ENCODE measurements at places on chromosomes 1 and 21. TPM values are rescaled to one million over a fixed set of nuclear protein-coding genes. Genes with fewer than 3 reads are reported as not detected.

DNA sequence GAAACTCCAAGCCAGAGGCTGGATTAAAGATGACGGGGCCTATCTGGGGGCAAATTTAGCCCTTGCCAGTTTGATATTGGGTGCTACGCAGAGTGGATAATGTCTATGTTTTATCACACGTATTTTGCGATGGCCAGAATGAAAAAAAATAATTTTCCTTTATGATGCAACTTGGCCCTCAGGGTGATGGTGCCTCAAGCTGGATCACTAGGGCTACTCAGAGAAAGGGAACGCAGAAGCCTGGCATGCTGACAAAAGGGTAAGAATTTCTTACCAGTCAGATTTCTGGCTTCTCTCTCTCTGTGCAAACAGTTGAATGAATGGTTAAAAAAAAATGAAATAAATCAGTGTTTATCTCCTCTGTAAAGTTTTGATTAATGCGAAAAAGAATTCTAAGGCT lies 32.6 kb upstream of the NEK2 start:
- DNase-seq = no peak

DNA sequence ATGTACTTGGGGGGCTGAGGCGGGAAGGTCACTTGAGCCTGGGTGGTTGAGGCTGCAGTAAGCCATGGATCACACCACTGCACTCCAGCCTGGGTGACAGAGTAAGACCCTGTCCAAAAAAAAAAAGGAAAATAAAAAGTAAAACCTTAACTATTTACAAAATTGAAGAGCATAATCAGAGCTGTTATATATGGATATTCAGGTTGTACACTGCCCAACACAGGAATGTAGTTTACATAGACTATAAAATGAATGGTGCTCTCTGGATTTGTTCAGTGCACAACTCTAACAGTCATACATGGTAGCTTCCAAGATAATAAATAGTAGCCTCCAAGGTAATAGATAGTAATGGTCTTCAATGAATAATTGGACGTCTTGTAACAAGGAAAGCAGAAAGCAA lies 22.6 kb upstream of the SRSF10 start:
- DNase-seq = no peak

GRCh38 chr1:62953633-62954032 lies 169.7 kb downstream of the ATG4C start:
- no peak for DNase-seq

DNA sequence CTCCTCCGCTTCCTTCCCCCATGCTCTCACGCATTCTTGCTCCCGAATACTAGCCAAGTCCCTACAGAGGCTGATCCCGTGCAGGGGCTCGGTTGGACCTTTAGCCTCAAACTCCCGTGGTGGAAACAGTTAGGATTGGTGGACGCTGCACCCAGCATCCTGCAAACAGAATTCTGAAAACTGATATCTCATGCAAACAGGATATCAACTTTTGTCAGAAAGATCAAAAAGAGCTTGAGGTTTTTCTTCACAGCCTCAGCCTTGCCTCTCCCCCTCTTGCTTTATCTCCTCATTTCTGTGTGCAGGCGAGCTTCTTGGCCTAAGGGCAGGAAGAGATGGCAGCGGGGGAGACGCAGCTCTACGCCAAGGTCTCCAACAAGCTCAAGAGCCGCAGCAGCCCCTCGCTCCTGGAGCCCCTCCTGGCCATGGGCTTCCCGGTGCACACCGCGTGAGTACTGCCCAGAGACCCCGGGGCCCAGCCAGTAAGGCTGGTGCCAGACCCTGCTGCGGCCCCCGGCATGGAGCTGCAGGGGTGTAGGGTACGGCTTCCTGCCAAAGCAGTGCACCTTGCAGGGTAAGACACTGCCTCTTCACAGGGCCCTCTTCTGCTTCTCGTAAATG lies at the start of gene UBASH3A:
TSS of gene UBASH3A (plus strand) at position 292 of the 621 bp plus-strand sequence. CDS start at position 336, 44 bp downstream.
- DNase-seq = no peak

DNA sequence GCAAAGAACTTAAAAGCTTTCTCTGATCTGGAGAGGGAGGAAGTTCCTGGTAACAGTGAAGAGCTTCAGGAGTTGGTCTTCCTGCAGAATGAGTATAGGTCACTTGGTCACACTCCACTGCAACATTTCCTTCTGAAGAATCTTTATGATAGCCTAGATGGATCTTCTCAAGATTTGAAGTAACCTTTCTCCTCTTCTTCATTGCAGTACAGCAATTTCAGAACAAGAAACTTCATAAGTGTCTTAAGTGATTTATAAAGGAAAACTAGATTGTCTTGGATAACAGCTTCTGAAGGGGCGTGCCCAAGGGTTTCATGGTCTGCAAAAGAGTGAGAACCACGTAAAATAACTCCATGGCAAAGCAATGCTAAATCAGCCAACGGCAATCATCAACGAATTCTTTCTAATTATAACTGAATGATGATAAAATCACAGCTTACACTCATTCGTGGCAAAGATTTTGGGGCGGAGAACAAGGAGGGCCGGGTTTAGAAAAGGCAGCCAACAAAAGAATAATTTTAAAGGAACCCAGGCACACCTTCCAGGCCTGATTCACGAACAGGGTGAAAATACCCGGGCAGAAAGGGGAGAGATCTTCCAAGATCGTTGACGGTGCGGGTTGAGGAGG lies 53.9 kb upstream of the ASPM start:
- DNase-seq = no peak

GRCh38 chr1:201983380-201983805 lies 945 bp downstream of the RNPEP start:
- DNase-seq = no peak

- DNase-seq = no peak
These were observed 9.5 kb downstream of the TRAF5 start for GRCh38 chr1:211336161-211336560.

DNA sequence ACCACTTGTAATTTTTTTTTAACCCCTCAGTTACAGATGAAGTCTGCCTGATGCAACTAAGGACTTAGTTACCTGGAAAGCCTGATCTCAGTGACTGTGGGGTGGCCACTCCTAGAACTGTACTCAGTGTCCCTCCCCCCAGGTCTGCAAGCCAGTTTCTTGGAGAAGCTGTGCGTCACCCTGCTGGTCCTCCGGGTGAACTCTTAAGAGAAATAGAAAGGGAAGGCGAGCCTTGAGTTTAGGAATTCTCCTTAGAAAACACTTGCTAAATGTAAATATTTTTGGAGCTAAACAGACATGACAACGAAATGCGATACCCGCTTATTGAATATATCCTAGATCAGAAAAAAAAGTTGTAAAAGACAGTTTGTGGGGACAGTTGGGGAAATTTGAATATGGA lies 730 bp downstream of the SLC16A4 start:
- DNase-seq = peak; percentile 80

GRCh38 chr1:30777904-30778153 lies 20.3 kb upstream of the LAPTM5 start:
- no peak for DNase-seq

DNA sequence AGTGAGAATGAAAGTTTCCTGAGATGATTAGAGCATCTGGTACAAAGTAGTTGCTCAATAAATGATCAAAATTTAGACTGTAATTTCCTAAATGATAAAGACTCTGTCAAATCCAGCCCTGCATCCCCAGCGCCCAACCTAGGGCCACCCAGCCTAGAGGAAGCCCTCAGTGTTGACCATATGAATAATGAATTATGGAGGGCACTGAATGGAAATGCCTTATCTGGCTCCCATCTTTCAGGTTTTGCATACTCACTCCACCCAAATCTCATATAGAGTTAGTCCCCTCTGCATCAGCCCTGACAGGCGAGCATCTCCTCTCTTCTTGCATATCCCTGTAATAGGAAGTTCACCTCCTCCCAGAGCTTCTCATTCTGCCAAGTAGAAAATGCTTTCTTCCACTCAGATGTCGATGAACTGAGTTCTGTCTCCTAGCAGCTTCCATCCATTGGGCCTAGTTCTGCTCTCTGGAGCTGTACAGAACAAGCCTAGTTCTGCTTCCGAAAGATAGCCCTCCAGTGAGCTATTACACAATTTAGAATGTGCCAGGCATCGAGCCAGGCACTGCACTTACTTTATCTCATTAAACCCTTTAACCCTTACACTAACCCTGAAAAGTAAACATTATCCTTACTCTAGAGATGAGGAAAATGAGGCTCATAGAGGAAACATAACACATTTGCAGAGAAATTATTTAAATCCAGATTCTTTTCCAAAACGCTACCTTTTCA lies 20.9 kb downstream of the COA7 start:
- DNase-seq = no peak

- DNase-seq = no peak
These were observed 125.0 kb upstream of the KCNK2 start for GRCh38 chr1:214957330-214958137.

DNA sequence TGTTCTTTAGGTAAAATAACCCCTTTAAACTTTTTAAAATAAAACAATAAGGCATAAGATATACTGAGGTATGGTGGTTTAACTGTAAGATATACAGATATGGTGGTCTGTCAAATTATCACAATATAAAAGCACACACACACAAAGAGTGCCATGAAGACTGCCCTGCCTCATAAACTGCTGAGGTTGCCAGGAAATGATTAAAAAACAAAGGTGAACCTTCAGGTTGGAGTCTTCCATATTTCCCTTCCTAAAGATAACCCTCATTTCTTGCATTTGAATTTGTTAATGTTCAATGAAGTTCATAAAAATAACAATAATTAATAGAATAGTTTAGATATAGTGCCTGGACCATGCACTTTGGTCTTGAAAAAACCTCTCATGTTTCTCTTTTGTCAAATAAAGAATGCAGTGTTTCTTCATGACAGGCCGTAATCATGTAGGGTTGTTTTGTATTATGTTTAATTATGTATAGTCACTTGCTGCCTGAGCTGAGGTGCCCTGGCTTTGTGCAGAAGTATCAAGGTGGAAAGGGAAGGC lies 123.6 kb upstream of the B3GALT2 start:
- no peak for DNase-seq

GRCh38 chr1:206037581-206037980 lies 13.9 kb upstream of the CTSE start:
- no peak for DNase-seq

DNA sequence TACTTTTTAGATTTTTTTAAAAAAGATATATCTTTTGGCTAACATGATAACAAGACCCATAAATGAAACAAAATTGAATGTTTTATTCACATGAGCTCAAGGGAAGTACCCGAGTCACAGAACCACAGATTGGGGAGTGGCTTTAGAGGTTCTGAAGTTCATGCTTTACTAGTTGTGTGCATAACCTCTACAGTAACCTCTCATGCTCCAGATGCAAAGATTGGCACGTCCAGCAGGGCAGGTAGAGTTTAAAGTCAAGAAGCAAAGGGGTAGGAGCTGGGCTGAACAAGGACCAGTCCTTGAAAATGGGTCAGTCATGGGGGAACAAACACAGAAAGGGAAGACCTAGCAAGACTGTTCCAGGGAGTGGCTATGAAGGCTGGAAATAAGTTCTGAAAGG lies 109.6 kb downstream of the RNF220 start:
- no peak for DNase-seq

DNA sequence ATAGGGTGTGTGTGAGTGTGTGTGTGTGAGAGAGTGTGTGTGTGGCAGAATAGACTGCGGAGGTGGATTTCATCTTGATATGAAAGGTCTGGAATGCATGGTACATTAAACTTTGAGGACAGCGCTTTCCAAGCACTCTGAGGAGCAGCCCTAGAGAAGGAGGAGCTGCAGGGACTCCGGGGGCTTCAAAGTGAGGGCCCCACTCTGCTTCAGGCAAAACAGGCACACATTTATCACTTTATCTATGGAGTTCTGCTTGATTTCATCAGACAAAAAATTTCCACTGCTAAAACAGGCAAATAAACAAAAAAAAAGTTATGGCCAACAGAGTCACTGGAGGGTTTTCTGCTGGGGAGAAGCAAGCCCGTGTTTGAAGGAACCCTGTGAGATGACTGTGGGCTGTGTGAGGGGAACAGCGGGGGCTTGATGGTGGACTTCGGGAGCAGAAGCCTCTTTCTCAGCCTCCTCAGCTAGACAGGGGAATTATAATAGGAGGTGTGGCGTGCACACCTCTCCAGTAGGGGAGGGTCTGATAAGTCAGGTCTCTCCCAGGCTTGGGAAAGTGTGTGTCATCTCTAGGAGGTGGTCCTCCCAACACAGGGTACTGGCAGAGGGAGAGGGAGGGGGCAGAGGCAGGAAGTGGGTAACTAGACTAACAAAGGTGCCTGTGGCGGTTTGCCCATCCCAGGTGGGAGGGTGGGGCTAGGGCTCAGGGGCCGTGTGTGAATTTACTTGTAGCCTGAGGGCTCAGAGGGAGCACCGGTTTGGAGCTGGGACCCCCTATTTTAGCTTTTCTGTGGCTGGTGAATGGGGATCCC lies 18.3 kb upstream of the HDAC1 start:
- peak; percentile 47 for DNase-seq

- DNase-seq = no peak
These were observed 49.0 kb upstream of the NR5A2 start for GRCh38 chr1:199978408-199978940.

- DNase-seq = no peak
These were observed 49.4 kb upstream of the CD34 start for GRCh38 chr1:207960346-207960745.

DNA sequence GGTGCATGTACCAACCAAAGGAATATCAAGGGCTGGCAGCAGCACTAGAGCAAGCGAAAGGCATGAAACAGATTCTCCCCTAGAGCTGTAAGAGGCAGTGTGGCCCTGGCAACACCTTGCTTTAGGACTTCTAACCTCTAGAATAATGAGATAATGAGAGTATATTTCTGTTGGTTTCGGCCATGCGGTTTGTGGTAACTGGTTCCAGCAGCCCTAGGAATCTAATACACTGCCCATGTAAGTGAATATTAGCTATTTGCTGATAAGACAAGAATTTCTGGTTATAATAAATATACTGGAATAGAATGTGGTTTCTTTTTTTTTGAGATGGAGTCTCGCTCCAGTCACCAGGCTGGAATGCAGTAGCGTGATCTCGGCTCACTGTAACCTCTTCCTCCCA lies 199.4 kb downstream of the GABPA start:
- no peak for DNase-seq

DNA sequence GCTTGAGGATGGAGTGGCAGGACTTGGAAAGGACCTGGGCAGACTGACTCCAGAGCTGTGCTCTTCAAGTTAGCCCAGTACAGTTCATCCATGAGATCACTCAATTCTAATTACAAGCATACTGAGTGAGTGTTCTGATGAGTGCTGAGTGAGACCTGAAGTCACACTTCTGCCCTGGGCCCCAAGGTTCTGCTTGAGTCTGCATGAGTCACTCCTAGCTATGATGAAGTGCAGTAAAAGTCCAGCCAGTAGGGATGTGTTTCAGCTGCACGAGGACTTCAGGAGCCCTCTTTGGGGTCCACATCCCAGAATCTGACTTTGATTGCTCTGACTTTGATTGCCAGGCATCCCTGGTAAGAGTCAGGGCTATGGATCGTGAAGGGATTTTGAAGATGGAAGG lies 35.8 kb downstream of the PLEKHA6 start:
- DNase-seq = no peak

- DNase-seq = peak; percentile 52
These were observed 89.6 kb downstream of the PKN2 start for GRCh38 chr1:88773540-88774150.

GRCh38 chr1:91697861-91698260 lies 188.1 kb downstream of the TGFBR3 start:
- DNase-seq = no peak

- DNase-seq = no peak
These were observed 326.5 kb downstream of the PDE4B start for GRCh38 chr1:66119148-66119547.

Gene NAV1
- total RNA-seq = 12.7 TPM

Gene CAMK2N1
- 33.8 TPM for total RNA-seq

Gene MCOLN3
- 0.16 TPM for total RNA-seq

Gene TRIM17
- not detected for total RNA-seq

Gene KRTAP7-1
- total RNA-seq = not detected

Gene LRRC3
- total RNA-seq = 3.0 TPM

Gene SLC9C2
- total RNA-seq = not detected

Gene KLHDC7A
- not detected for total RNA-seq

Gene FMOD
- total RNA-seq = 0.66 TPM

Gene SPOCD1
- total RNA-seq = 40.3 TPM

Gene ANKRD45
- not detected for total RNA-seq
